ENCODE measurements at places on chromosomes 2 and 18. TPM values are rescaled to one million over a fixed set of nuclear protein-coding genes. Genes with fewer than 3 reads are reported as not detected.

The METAP1D gene
- total RNA-seq: 3.1 TPM

The GPR45 gene
- total RNA-seq: 0.25 TPM

The GLI2 gene
- total RNA-seq: 25.5 TPM

The STAM2 gene
- total RNA-seq: 10.6 TPM

The OR6B2 gene
- total RNA-seq: not detected

The POTEC gene
- not detected for total RNA-seq

The RASGRP3 gene
- total RNA-seq: not detected

The TFCP2L1 gene
- 0.33 TPM for total RNA-seq

The EFEMP1 gene
- total RNA-seq: 79.4 TPM

The SLC9A2 gene
- total RNA-seq: 0.13 TPM

The ABHD1 gene
- 0.89 TPM for total RNA-seq

The WDSUB1 gene
- 2.1 TPM for total RNA-seq

Measured in mesangial cell (primary cell).